ENCODE measurements at places on chromosomes 7 and 10.

GRCh38 chr7:77760809-77761453 is 37.3 kb downstream of the TMEM60 start:
- DNase-seq, result no peak

- DNase-seq, result no peak
Measured at GRCh38 chr10:92729886-92730285, 40.1 kb downstream of the HHEX start.

- DNase-seq, result no peak
Measured at GRCh38 chr7:157027568-157028198, 17.2 kb upstream of the MNX1 start.

GRCh38 chr7:117385363-117386109 is 41.8 kb downstream of the ASZ1 start:
- peak; percentile 15 for DNase-seq

DNA sequence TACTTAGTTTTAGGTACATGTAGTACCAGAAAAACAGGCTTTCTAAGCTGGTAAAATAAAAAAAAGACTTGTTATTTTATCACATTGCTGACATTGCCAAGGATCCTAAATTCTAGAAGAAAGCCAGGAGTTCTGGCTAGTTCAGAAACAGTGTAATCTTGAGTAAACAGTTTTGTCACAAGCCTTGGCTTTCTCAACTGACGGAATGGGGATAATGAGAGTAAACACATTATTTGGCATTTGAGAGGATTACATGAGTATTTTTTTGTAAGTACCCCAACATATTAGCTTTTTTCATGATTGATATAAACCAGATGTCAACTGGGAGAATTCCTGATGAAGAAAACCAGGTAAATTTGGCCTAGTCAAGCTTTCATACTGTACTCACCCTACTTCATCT is 269.8 kb downstream of the SORCS1 start:
- DNase-seq, result no peak

DNA sequence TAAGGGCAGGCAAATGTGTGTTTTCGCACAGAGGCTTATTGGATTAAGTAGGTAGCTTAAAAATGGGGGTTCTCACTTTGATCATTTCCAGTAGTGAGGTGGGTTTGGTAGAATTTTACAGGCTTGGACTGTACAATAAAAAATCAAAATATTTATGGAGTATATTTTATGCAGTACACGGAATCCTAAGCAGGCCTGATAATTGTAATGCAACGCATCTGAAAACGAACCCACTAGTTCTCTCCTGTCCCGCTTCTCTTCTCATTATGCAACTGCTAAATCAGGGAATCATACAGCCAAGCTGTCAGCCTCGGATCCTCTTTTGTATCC is 377 bp upstream of the POLR1F start:
- no peak for DNase-seq

- no peak for DNase-seq
Measured at GRCh38 chr10:42781893-42782445, 626 bp upstream of the BMS1 start.

GRCh38 chr10:546971-547590 is 142.4 kb downstream of the DIP2C start:
- no peak for DNase-seq

GRCh38 chr10:127913368-127913759 is 6.5 kb downstream of the PTPRE start:
- DNase-seq, result no peak

DNA sequence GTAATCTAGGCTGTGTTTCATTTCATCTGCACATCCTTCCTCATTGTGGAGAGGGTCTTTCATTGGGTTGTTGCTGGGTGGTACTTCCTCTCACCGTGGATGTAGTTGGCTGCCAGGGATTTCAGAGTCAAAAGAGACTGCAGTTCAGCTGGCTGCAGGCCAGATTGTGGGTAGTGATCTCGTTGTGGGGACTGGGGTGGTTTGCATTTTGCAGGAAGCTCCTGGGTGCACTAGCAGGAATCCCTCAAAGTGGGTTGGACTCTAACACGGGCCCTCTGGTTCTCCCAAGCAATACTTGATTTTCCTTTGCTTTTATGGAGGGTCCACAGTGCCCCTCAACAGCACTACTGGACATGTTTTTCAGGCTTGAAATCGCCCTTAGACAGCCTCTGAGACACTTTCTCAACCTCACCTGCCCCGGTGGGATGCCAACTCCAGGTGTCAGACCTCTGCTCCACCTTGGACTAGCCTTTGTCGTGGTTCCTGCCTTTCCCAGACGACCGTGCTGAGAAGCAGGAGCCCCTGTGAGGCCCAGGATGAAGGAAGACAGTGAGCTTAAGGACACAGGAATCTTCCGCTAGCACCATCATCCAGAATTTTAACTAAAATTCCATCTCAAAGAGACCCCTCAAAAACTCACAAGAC is 23.9 kb upstream of the ZNF273 start:
- DNase-seq, result no peak

DNA sequence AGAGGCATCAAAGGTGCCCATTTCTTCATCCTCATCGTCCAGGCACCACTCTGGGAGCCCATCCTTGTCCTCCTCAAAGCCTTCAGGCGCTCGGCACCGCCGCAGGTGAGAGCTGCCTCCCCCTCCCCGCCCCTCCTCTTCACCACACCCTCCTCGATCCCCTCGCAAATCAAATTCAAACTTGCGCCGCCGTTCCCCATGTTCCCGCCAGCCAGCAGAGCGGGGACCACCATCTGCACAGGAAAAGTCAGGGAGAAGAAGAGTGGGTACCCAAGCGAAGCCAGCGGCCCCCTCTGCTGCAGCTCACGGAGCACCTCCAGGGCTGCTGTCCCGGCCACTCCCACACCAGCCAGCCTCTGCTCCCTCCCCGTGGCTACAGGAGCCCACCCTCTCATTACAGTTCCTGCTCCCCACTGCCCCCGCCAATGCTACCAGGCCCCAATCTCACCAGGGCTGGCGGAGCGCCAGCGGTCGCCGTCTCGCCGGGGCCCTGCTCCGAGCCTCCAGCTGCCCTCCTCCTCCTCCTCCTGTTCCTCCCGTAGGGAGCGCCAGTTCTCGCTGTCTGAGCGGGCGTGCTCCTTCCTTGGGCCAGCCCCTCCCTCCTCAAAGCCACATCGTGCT is 7.7 kb downstream of the GIGYF1 start:
- no peak for DNase-seq

Data from NCI-H1105 treated with DMSO at 0.1 percent for 48 hours (cell line).